ENCODE measurements at places on chromosomes 1 and 21. TPM values are rescaled to one million over a fixed set of nuclear protein-coding genes. Genes with fewer than 3 reads are reported as not detected.

MFAP2 gene
- 180 TPM for polyA plus RNA-seq

FMN2 gene
- 6.9 TPM for polyA plus RNA-seq

GRCh38 chr1:40774266-40774998 is 9.2 kb upstream of the KCNQ4 start:
- no peak for DNase-seq

- no peak for DNase-seq
Observed at GRCh38 chr1:185721553-185721952, 12.6 kb upstream of the HMCN1 start.

DNA sequence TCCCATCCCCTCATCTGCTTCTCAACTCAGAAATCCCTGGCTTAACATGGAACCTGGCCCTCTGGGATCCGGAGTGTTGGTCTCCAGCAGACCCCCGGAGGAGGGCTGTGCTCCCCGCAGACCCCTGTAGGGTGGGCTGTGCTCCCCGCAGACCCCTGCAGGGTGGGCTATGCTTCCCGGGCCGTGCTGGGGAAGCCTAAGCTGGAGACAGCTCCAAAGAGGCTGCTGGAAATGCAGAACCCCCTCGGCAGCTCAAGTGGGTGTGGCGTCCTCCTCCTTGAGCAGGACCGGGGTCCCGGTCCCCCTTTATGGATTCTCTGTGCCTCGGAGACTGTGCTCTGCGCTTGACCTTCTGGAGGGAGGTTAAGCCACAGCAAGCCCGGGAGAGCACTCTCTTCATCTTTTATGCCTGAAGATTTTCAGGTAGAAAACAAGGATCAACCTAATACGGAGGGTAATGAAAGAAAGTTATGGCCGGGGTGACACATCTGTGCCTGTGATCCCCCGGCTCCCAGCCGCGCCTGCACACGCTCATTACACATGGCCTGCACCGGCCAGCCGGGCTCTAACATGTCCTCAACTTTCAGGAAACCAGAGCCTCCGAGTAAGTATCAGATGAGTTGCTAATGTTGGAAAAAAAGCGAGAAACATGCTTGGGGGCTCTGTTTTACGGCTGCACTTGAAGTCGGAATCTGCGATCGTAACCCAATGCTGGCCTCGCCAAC is 87.7 kb upstream of the ACTRT2 start:
- DNase-seq = peak; percentile 53

- no peak for DNase-seq
Observed at GRCh38 chr1:153959454-153959853, 1.0 kb upstream of the CRTC2 start.
